ENCODE measurements at places on chromosomes 2 and 18. TPM values are rescaled to one million over a fixed set of nuclear protein-coding genes. Genes with fewer than 3 reads are reported as not detected.

- DNase-seq: no peak
These were observed 103.7 kb upstream of the UGP2 start for GRCh38 chr2:63738019-63738418.

- no peak for DNase-seq
These were observed 32.4 kb upstream of the TMEM131 start for GRCh38 chr2:98028101-98028561.

DNA sequence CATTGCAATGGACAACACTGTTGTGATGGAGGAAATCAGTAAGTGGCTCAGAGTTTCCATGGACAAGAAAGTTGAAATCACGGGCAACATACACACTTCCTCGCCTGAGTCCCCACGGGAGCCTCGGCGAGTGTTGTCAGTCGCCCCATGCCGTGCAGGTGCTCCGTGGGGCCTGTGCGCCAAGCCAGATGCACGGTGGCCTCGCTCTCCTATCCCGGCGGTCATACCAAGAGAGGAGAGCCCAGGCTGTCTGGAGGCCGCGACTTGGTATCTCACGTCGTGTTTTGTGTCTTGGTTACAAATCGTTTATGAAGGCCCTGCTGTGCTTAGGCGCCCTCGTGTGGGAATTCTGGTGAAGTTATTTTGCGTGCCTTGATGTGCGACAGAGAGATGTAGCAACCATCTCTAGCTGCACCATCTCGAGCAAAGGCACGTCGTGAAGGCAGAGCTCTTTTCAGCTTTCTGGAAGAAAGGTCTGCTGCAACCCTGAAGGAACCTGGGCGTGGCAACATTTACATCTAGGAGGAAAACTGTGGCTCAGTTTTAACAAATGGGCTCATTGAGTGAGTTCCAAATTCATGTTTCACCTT, 21.8 kb downstream of the ATG4B start:
- DNase-seq: peak; percentile 87

DNA sequence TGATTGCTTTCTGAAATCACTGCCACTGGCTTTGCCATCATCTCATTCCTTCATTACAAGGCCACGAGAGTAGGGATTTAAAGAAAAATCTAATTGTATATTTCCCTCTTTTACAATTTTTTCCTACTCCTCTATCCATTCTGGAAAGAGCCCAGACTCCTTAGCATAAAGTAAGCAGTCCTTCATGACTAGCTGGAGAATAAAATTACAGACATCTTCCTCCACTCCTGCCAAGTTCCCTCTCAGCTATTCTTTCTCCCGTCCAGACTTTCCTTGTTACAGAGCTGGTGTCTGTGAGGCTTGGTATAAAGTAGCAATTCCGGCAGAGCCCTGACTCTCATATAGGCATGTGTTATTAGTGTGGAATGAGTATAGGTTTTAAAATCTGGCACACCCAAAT, 806.8 kb downstream of the PLCL1 start:
- DNase-seq: no peak

DNA sequence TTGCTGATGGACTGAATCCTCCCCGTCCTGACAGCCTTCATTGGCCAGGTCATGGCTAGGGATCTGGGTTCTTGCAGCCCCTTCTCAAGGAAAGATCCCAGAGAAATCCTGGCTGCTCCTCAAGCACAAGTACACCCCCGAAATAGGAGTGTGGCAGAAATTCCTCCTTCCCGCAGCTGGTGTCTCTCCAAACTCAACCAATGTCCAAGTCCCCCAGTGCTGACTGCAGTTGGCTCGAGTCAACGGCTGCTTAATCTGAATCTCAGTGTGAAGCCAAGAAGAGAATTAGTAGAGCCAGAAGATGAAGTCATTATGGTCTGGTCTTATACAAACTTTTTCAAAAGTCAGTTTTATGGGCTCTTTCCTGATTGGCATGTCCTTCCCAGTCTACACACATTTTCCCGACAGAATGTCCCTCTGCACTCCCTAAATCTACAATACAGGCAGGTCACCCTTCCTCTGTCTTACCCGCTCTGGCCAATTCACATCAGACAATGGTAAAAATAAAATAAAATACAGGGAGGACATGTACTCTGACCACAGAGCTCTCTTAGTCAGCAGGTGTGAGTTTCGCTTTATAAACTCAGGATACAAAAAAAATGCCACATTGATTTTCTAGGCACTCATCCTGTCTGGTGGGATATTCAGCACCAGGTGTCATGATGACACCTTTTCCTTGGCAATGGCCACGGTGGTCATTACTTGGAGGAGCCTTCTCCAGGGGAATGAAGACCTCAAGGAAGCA, 76.9 kb upstream of the PAPOLG start:
- DNase-seq: no peak

- no peak for DNase-seq
These were observed 366.2 kb upstream of the SPRED2 start for GRCh38 chr2:65798641-65799040.

Gene RAB1A
- total RNA-seq: 122 TPM

Gene UGT1A5
- total RNA-seq: not detected

Gene MTIF2
- total RNA-seq: 35.3 TPM
